ENCODE measurements at places on chromosomes 4 and X. TPM values are rescaled to one million over a fixed set of nuclear protein-coding genes. Genes with fewer than 3 reads are reported as not detected.

DNA sequence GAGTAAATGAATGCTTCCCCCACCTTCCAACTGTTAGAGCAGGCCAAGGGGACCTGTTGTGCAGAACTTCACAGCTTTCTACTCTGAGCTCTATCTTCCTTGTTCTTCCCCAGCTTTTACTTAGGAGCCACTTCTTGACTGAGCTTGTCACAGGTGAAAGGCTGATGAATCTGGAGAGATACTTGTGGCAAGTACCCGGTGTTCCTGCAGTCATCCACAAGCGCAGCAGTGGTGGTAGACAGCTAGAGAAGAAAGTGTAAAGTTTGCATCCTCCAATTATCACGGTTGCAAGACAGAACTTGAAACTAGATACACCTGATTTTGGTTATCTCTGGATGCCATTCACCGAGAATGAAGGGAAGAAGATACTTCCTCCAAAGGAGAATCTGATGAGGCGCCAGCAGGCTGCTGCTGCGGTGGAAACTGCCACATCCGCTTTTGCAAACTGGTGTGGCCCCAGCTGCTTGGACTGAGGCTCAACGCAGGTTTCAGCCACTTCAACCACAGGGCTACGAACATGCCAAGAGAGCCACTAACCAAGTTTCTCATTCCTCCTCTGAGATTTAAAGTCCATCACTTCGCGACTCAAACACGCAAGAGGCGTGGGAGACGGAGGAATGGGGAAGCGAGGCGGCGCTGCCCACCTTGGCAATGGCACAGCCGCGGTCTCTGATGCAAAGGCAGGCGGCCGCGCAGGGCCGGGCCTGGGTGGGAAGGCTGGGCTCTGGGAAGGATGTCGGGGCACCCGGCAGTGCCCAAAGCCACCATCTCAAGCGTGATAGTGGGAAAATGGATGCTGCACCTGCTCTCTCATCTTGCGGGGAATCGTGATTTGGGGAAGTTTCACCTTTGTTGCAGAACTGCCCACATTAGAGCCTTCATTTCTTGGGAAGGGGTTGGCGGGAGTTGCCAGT is 1.3 kb upstream of the FHIP1A start:
- DNase-seq, result peak; percentile 59

Gene SUPT20HL2
- not detected for total RNA-seq

Gene MAGIX
- total RNA-seq, result 28.8 TPM

GRCh38 chr4:26321373-26322221 is 783 bp downstream of the RBPJ start:
- peak; percentile 37 for DNase-seq

Gene EDA2R
- total RNA-seq, result 0.48 TPM

GRCh38 chr4:107148904-107149303 is 112.8 kb upstream of the DKK2 start:
- DNase-seq, result no peak

Gene GSX2
- total RNA-seq, result not detected

- DNase-seq, result no peak
Observed at GRCh38 chrX:45751156-45751555, 550.5 kb upstream of the DIPK2B start.

DNA sequence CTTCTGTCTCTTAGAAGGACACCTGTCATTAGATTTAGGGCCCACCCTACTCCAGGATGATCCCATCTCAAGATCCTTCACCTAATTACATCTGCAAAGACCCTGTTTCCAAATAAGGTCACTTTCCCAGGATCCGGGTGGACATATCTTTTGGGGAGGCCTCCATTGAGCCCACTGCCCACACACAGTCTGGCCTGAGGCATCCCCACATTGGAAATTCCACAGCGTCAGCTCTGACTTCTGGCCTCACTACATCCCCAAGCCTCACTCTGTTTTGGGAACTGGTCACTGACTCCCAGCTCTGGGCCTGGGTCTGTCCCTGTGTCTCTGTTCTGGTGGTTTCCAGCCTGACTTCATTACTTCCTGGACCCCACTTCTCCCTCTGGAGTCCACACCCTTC is 285.5 kb downstream of the CRLF2 start:
- DNase-seq, result no peak

All from transverse colon (tissue), 4 donors.